ENCODE measurements at places on chromosomes 6 and 20. TPM values are rescaled to one million over a fixed set of nuclear protein-coding genes. Genes with fewer than 3 reads are reported as not detected.

Gene CNR1
- total RNA-seq = under 0.01 TPM

GRCh38 chr20:50467718-50468356, 42.3 kb upstream of the PTPN1 start:
- no peak for DNase-seq

Gene RAET1G
- not detected for total RNA-seq

DNA sequence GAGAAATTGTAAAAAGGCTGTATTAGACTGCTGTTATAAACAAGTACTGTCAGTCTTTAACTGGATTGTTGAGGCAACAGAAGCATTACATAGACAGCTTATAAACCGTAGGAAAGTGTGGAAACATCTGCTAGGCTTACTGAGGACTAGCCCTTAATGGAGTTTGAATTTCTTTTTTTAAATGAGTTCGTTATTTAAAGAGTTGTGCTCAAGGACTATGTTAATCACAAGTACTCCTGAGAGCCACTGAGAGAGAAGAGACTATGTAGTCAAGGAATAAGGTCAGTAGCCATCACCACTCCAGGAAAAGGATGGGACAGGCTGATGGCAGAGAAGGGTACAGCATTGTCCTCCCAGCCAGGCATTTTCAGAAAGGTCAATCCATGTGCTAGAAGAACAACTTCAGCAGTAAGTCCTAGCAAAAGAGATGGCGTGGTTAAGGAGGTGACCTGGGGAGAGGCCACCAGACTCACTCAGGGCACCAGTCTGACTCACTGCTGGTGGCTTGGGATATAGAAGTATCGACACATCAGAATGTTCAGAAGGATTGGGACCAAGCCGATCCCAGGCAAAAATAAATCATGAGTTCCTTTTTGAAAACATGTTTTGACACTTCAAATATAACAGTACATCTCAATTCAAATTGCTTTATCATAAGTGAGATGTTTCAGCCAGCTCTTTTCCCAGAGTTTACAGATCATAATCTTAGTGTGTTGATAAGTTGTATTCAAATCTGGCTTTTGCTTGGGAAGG, 6.4 kb downstream of the RPS12 start:
- DNase-seq = no peak

DNA sequence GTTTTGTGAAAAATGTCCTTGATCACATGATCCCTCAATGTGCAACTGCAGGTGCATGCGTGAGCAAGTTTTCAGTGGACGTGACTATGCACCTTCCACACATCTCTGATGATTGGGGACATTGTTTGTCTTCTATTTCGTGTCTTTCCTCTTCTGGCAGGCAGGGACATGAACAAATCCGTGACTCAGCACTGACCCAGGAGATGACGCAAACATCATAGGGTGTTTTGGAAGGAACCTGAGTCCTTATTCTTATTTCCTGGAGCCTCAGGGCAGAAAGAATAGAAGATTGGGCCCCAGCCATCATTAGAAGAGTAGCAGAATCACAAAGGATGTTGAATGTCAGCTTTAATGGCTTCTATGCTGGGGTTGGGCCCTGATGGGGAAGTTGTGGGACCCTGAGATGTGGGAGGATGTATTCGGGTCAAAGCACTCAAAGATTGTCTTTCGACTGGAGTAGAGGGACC, 11.9 kb upstream of the SIRPD start:
- DNase-seq = peak; percentile 70

DNA sequence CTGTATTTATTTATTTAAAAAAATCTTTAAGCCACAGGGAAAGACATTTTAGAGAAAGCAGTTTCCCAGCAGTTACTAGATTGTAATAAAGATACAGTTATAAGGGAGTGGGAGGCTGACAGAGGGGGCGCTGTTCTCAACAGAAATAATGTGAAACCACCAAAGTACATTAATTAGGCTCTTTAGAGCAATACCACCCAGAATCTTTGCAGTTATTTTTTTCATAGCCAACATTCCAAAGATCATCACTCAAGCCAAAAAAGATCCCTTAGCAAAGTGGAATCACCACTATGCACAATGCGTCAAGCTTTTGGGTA, 331.3 kb upstream of the DEFB112 start:
- no peak for DNase-seq

DNA sequence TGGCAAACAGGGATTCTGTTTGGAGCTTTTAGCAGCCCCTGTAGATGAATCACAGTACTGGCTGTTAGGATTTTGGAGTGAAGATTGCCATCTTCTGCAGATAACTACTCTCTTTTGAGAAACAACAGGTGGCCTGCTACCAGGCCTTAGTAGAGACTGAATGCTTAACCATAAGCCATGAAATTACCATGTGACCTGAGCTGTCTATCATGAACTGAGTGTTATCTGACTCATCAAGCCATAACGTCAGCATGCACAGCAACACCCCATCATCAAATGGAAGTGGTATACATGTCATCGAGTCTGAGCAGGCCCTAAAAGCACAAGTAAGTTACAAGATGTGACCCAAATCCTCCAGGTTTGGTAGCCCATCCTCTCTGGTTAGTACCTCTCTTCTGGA, 132.6 kb downstream of the GPR63 start:
- DNase-seq = no peak

Gene AKAP12
- total RNA-seq = 0.27 TPM

DNA sequence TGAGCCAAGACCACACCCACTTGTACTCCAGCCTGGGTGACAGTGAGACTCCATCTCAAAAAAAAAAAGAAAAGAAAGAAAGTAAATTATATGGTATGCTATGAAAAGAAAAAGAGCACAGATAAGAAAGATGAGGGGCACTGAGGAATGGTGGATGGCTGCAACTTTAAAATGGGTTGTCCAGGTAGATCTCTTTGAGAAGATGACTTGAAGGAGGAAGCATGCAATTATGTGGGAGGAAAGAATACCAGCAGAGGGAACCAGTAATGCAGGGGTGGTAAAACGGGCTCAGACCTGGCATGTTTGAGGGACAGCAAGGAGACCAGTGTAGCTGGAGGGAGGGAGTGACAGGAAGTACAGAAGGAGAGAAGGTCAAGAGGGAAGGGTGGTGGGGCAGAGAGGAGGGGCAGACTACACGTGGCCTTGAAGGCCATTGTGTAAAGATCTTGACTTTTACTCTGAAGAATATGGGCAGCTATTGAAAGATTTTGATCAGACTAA, 22.3 kb downstream of the LINC00237 start:
- DNase-seq = no peak

Gene FAM184A
- 0.27 TPM for total RNA-seq

Gene FOXF2
- not detected for total RNA-seq

DNA sequence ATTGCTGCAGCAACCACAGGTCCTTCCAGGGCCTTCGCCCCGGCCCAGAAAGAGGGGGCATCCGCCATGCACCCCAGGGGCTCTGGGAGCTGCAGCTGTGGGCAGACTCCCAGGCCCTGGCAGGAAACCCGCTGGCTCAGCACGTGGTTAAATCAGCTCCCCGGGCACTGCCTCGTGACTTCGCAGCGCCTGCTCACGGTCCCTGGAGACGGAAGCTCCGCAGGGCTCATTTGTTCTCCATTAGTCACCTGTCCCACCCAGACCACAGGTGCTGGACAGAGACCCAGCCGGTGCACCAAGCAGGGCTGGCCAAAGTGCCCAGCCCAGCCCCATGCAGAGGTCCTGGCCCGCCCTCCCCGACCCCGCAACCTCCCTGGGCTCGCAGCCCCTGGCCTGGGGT, 14.7 kb downstream of the KCNQ2 start:
- DNase-seq = peak; percentile 73

- DNase-seq = no peak
Observed at GRCh38 chr6:3746119-3746691, 5.3 kb downstream of the PXDC1 start.

GRCh38 chr20:57603120-57603519, 17.1 kb downstream of the ZBP1 start:
- no peak for DNase-seq

GRCh38 chr6:33577106-33577535, 3.0 kb downstream of the BAK1 start:
- peak; percentile 48 for DNase-seq

Measured in hematopoietic multipotent progenitor cell (in vitro differentiated cells).